Stimulated activated CD4-positive, alpha-beta T cell treated with anti-CD3 and anti-CD28 coated beads, TNF-alpha, amount 100 ng/mL, for 1 hour (primary cell): ENCODE measurements at places on chromosomes 13 and 19.

- no peak for DNase-seq
These were observed 14.5 kb upstream of the RAB20 start for GRCh38 chr13:110576070-110576394.

DNA sequence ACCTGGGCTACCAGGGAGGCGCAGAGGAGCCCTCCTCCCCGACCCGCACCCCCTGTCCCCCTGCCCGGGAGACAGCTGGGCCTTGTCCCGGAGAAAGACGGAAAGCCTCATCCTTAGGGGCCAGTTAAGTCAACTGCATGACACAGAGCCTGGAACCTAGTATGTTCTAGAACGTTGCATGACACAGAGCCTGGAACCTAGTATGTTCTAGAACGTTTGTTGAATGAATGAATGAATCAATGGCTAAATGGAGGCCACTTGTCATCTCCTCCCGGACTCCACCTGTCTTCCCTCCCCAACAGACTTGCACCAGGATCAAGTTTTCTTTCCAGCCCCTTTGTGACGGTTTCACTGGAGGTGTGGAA lies 706 bp downstream of the SERP2 start:
- no peak for DNase-seq

- DNase-seq, result no peak
These were observed 897 bp upstream of the DMKN start for GRCh38 chr19:35514282-35514809.

DNA sequence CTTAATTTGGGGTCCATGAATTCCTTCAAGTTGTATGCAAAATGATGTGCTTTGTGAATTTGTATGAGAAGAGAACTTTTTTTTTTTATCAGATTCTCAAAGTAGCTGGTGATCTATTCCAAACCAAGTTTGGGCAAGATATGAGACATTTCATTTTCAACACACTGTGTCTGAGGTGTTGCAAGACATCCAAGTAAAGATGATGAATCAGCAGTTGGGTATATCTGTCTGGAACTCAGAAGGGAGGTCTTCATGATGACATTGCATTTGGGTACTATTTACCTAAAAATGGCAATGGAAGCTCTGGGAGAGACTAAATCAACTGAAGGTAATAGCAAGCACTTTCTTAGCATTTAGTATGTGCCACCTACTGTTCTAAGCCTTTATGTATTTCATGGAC lies 2.8 kb downstream of the FAM124A start:
- no peak for DNase-seq

DNA sequence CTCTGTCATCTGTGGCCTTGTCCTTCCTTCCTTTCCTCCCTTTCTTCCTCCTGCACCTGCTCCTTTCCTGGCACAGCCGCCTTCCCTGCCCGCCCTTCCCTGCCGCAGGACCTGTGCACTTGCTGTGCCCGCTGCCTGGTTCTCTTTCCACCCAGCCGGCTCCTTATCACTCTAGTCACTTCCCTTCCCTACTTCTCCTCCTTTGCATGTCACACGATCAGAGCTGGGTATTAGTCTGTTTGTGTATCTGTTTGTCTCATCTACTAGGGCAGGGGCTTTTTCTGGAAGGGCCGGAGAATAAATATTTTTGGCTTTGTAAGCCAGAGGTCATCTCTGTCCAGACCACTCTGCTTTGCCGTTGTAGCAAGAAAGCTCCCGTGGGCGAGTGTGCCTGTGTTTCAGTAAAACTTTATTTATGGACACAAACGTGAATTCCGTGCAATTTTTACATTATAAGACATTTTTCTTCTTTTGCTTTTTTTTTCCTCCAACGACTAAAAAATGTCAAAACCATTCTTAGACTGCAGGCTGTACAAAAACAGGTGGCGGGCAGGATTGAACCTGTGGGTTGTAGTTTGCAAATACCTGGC lies 6.1 kb downstream of the KDM4B start:
- DNase-seq, result no peak
